DMS53 (cell line): ENCODE measurements at places on chromosomes 11 and 22.
A peak's percentile ranks its signal among the peaks of the same experiment; 100 is the strongest.

GRCh38 chr11:92512204-92512569, 287.6 kb downstream of the FAT3 start:
- no peak for DNase-seq

- DNase-seq: no peak
These were observed 6.9 kb downstream of the OR10V1 start for GRCh38 chr11:59706518-59707285.

GRCh38 chr22:48205161-48205560, 1442.7 kb downstream of the TBC1D22A start:
- DNase-seq: no peak

DNA sequence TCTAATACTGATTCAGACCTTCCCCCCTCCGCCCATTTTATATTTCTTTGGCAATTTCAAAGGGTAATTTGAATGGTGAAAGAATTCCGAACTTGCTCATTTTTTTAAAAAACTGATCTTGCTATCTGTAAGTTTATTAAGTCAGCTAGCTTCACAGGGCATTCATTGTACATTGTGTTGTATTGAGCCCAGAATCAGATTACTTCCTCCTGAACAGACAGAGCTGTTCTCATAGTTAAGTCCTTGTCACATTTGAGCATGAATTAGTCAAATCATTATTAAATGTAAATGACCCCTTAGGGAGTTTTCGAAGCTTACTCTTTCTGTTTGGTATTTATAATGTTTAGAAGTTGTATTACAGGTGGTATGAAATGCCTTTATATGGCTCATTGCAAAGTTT, 34.4 kb downstream of the CYP2R1 start:
- no peak for DNase-seq

- peak; percentile 81 for DNase-seq
These were observed 475 bp downstream of the MAPK12 start for GRCh38 chr22:50260801-50261614.

DNA sequence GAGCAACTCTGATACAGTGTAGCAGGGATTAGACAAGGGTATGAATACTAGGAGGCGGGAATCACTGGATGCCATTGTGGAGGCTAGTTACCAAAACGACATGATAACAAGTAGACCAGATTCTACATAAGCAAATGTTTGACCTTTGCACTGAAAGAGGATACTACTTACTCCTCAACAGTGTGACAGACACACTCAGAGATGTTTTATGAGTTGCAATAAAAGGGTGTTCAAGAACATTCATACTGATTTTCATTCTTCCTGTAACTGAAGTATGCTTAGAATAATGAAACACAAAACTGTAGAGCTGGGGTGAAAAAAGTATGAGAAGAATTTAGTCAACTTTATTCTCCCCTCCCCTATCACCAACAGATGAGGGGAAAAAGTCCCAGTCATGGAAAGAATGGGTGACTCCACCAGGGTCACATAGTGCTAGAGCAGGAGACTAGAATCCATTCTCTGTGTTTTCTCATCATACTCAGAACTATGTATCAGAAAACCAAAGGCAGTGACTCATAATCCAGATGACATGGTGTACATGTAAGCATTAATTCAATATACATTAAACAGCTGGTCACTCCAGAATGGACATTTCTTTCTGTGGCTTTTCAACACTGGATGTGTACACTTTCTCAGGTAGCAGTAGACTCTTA, 32.8 kb downstream of the ARHGAP20 start:
- peak; percentile 25 for DNase-seq

- no peak for DNase-seq
These were observed 5.2 kb downstream of the OLFML1 start for GRCh38 chr11:7490535-7490934.

GRCh38 chr22:48070083-48070482, 1307.6 kb downstream of the TBC1D22A start:
- DNase-seq: no peak

- DNase-seq: peak; percentile 84
These were observed 208.6 kb downstream of the DBX1 start for GRCh38 chr11:19951558-19952115.

DNA sequence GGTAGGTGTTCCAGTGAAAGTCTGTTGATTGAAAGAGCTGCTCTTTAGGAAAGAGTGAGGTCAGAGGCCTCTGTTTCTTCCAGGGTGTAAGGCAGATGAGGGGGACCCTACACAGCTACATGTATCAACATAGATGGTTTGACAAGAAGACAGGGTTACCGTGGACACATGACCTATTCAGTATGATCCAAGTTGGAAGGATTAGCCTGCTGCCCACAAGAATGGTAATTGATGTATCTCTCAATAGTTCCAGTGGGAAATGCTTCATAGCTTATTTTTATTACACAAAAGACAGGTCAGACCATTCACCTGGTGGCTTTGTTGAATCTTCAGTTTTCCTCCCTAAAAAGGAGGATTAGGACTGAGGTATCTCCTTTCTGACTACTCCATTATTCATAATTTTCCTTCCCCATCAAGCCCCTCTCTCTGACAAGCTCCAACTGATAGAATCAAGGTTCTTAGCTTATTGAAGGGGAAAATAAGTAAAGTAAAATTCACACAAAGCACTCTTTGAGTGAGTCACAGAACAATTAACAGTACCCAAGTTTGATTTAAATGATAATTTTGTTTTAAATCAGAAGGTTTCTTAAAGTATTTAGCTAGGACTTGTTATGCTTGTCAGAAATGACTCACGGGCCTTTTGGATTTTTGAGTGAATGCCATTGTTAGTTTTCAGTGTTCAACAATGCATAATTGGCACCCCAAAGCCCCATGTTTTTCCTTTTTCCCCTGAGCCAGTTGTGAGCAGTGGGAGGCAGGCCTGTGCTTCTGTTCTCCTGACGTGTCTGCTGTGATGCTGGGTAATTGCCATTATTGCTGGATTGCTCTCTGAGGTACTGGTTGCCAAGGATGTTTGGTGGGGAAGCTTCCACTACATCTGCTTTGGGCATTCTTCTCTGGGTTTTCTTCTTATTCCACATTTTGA, 373.2 kb downstream of the DDX10 start:
- DNase-seq: no peak

DNA sequence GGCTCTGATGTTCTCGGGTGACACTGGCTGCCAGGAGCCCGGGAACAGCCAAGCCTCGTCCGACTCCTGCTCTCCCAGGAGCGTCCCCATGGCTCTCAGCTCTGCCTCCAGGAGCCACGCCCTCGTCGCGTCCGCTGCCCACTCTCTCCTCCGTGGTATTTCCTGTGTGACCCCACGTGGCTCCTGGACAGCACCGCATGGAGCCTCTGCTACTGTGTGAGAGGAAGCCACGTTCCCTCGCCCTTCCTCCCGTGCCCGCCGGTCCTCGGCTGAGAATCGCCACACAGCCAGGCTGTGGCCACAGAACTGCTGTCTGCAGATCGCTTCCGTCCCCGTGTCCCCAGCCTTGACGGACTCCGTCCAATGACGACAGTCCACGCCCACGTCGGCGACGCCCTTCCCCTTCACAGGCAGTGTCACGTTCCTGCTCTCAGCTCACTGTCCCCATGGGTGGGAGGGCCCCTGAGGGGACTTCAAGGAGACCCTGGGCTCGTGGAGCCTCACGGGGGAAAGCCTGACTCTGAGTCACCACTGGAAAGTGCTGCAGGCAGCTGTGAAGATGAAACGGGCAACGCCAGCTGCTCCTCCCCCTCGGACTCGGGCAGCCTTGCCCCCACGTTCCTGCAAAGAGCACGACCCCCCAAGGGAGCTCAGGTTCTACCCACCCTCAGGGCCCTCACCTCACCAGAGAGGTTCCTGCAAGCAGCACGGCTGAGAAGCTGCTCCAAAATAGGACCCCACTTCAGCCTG, 458.5 kb downstream of the BRD1 start:
- no peak for DNase-seq
